ENCODE measurements at places on chromosomes 13 and 19. TPM values are rescaled to one million over a fixed set of nuclear protein-coding genes. Genes with fewer than 3 reads are reported as not detected.

Gene ADGRE2
- polyA plus RNA-seq = 0.30 TPM

GRCh38 chr13:79482281-79482970 lies 1.5 kb downstream of the NDFIP2 start:
- no peak for DNase-seq

GRCh38 chr13:31053091-31053490 lies 108.6 kb downstream of the HSPH1 start:
- no peak for DNase-seq

DNA sequence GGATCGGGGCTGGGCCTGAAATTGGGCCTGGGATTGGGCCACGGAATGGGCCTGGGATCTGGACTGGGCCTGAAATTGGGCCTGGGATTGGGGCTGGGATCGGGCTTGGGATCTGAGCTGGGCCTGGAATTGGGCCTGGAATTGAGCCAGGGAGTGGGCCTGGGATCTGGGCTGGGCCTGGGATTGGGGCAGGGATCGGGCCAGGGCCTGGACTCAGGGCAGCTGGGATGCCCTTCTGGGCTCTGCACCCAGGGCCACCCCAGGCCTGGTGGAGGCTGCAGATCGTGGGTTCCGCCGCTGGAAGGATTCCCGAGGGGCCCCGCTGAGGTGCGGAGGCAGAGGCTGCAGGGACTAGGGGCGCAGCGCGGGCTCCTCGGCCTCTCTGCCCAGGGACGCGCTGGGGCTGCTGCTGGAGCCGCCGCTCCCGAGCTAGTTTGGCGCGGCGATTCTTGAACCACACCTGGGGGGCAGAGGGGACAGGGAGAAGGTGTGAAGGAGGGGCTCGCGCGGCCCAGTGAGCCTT lies 1.8 kb downstream of the TPRX1 start:
- no peak for DNase-seq

- no peak for DNase-seq
These were observed 32.6 kb upstream of the MTIF3 start for GRCh38 chr13:27482983-27483382.

DNA sequence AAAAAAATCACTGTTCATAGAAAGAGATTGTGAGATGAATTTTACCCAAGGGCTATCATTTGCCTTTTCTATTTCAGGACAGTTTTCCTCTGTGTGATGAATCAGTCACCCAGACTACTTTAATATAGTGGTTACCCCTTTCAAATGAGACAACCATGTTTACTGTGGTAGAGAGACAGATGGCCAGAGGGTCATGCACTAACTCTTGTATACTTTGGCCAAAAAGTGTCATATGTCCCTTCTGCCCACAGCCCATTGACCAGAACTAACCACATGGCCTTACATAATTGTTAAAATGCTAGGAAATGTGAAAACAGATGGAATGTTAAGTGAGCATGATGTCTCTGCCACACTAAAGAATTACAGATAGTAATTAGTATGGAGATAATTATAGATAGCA lies 498.7 kb downstream of the DACH1 start:
- DNase-seq = no peak

- no peak for DNase-seq
These were observed 4.8 kb upstream of the MYH14 start for GRCh38 chr19:50198431-50199258.

- DNase-seq = no peak
These were observed 597.3 kb downstream of the DCT start for GRCh38 chr13:93882086-93882651.

- no peak for DNase-seq
These were observed 40.9 kb upstream of the KPNA3 start for GRCh38 chr13:49833402-49833801.

Gene STRN4
- 105 TPM for polyA plus RNA-seq

- DNase-seq = no peak
These were observed 99.3 kb upstream of the SOX1 start for GRCh38 chr13:111967572-111968201.

DNA sequence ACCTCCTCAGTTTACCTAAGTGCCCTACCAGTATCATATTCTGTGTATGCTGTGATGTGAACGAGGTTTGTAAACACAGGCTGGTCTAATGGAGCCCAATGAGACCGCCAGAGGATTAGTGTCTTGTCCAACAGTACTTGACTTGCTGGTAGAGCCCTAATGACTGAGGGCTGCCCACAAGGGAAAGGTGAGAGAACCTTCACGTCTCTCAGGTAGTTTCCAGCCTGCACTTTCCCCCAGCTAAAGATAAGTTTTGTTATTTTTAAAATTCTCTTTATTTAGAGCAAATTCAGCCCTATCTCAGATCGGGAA lies 498 bp upstream of the RBM26 start:
- no peak for DNase-seq

GRCh38 chr13:34655554-34655953 lies 286.5 kb upstream of the NBEA start:
- DNase-seq = no peak

DNA sequence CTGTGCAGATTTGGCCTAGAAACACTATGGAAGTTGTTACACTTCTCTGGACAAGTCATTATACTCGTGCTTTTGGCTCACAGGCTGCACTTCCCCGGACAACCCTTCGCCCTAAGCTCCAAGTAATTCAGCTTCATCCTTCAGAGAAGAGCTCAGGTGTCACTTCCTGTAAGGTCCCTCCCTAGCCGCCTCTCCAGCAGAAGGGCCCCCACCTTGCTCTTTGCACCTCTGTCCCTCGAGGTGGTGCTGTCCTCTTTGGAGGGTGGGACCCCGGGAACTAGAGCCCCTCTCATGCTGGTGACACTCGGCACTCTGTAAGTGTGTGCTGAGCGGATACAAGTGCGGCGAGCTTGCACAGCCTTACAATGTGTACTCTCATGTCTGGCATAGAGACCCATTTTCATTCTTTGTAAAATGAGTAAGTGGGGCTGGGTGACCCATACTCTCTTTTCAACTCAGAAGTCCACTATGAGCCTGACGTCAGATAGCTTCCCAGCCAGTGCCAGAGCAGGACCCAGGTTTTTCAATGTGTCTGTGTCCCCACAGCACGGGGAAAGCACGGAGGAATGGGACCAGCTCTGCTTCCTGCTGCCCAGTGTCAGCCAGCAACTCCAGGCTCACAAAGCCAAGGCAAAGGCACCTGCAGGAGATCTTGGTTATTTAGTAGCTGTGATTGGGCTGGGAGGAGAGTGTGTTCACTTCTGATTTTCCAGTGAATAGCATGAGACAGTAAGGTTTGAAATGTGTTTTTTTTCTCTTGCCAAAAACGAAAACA lies 26.9 kb downstream of the CHAMP1 start:
- DNase-seq = no peak

GRCh38 chr19:2487842-2488241 lies 11.9 kb downstream of the GADD45B start:
- DNase-seq = no peak

Gene MEGF8
- polyA plus RNA-seq = 45.6 TPM
